ENCODE measurements at places on chromosomes 1 and 21.

GRCh38 chr1:78229344-78229743 lies 183.6 kb downstream of the GIPC2 start:
- DNase-seq: no peak

DNA sequence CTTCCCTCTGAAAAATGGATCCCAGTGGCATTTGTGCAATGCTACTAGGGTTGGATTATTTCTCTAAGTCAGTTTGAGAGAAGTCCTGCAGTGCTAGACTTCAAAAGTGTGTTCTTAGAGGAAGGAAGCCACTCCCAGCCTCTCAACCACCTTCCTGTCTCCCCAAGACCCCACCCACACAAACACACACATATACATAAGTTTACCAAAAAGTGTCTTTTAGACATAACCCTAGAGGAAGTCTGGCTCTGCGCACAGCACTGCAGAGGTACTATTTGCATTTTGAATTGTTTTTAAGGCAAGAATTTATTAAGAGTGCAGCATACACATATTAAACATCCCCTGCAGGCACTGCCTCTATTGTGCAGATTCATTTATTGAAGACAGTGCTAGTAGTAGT lies 127.3 kb downstream of the HHIPL2 start:
- no peak for DNase-seq

DNA sequence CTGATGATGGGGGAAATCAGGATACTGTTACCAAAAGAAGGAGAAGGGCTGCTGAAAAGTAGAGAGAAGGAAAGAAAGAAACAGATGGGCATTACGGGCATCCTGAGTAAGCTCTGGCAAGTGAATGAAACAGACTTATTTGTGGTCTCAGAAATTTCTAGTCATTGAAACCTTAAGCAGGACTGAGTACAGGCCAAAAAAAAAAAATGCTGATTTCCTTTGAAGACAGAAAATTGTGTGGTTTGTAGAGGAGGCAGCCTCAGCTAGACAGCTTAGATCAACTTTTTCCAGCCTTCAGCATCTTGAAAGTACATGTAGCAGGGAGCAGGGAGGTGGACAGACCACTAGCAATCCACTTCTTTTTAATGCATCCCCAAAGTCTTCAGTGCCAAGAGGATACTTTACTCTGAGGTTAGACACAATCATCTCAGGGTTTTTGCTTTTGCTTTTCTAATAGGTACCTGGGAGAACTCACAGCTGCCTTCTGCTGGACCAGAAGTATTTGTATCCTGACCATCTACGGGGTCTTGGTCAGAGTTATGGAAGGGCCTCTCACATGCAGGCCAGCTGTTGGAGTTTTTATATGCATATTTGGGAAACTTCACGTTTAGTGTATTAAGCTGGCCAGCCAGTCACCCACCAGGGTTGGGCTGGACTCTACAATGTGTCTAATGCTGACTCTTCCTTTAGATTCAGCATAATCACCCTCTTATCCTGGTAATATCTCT lies 10.6 kb upstream of the CAPZB start:
- DNase-seq: no peak

GRCh38 chr21:17690078-17690494 lies 77.4 kb upstream of the BTG3 start:
- DNase-seq: no peak

- DNase-seq: peak; percentile 57
Measured at GRCh38 chr1:213122514-213122929, 71.5 kb downstream of the RPS6KC1 start.

DNA sequence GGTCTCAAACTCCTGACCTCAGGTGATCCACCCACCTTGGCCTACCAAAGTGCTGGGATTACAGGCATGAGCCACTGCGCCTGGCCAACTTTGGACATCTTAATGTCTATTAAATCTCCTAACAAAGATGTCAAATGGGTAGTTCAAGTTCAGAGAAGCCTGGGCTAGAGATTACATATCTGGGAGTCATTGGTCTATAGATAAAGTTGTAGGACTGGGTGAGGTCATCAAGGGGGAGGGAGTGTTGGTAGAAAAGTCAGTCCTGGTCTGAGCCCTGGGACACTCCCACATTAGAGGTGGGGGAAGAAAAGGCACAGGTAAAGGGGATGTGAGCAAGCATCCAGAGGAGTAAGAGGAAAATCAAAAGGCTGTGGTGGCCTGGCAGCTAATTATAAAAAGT lies 6.6 kb downstream of the UBIAD1 start:
- no peak for DNase-seq

GRCh38 chr1:108557296-108557695 lies 2.6 kb upstream of the EEIG2 start:
- no peak for DNase-seq

GRCh38 chr1:8818325-8818775 lies 910 bp upstream of the RERE start:
- DNase-seq: no peak

GRCh38 chr1:211609120-211610024 lies 30.4 kb upstream of the SLC30A1 start:
- DNase-seq: no peak

- no peak for DNase-seq
Measured at GRCh38 chr1:32883338-32884031, 2.8 kb upstream of the HPCA start.

DNA sequence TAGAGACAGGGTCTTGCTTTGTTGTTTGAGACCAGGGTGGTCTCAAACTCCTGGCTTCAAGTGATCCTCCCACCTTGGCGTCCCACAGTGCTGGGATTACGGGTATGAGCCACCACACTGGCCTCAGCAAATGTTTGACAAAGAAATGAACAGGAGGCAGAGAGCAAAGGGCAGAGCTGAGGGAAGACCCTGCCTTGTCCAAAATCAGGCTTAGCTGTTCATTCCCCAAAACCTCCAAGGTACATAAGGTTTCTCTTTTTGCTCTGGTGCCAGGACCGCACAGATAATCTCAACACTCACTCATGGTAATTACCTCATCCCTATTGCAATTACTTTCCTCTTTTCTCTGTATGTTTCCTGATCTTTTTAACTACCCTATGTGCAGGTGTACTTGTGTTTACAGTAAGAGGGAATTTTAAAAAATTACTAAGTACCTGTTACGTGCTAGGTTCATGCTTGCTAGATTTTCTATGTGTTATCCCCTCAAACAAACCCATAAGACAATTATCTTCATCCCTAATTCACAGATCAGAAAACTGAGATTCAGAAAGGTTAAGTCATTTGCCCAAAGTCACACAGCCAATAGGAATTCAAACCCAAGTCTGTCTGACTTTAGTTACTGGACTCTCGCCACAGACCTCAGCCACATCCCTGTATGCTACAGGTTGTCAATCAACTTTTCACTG lies 11.5 kb downstream of the ASAP3 start:
- peak; percentile 28 for DNase-seq

DNA sequence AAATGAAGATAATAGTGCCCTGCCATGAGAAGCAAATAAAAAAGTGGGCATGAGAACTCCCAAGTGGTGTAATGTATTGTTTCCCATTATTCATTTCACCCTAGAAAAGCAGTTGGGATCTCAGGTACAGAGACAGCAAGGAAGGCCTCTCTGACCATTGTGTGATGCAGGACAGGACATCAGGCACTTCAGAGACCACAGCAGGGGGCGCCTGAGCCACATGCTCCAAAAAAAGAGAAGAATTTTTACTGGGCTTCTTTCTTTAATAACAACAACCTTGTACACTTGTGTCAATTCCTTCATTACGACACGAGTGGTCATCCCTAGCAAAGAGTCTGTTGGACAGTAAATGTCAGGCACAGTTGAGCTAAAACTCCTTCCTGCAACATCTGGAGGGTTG lies 533.3 kb downstream of the OMA1 start:
- DNase-seq: peak; percentile 41

- no peak for DNase-seq
Measured at GRCh38 chr1:71649608-71650007, 568.8 kb upstream of the ZRANB2 start.

GRCh38 chr1:5067246-5067645 lies 412.8 kb downstream of the AJAP1 start:
- no peak for DNase-seq

GRCh38 chr1:232045139-232045994 lies 418.8 kb downstream of the DISC1 start:
- peak; percentile 31 for DNase-seq

- DNase-seq: no peak
Measured at GRCh38 chr1:207298186-207298585, 23.3 kb upstream of the CD55 start.

- no peak for DNase-seq
Measured at GRCh38 chr1:150404465-150404864, 40.5 kb downstream of the RPRD2 start.

DNA sequence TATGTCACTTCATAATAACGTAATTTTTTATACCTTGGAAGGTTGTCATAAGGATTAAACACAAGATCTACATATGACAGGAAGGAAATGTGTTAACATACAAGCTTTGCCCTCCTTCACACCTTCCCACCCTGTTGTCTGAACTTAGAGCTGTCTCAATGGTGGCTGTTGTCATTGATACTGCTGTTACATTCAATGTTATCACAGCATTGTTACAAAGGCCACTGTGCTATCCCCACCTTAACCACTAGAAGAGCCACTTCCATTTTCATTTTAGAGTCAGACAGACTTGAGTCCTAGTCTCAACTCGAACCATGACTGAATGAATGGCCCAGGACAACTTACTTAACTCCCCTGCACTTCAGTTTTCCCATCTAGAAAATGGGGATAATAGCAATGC lies 31.2 kb downstream of the TAS1R2 start:
- DNase-seq: no peak

GRCh38 chr1:102640312-102640711 lies 468.0 kb downstream of the COL11A1 start:
- DNase-seq: no peak

- DNase-seq: peak; percentile 52
Measured at GRCh38 chr1:69081668-69082067, 486.1 kb upstream of the LRRC7 start.

- DNase-seq: no peak
Measured at GRCh38 chr21:41707231-41707959, 59.5 kb downstream of the RIPK4 start.

DNA sequence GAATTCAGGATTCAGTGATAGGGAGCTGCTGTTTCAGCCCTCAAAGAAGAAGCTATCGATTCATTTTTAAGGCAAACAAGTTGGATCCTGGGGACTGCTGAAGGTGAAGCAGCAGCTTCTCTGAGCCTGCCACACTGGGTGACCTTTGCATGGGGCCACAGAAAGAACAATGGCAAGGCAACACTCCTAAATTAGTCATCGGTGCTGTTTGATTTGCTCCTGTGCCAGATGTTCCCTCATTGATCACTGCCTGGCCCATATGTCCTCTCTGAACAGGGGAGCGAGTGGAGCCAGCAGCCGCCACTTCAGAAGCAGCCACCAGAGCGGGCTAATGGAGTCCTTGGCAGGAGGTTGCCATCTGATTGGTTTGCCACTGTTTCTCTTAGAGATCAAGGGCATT lies 391.5 kb downstream of the NTNG1 start:
- DNase-seq: no peak

DNA sequence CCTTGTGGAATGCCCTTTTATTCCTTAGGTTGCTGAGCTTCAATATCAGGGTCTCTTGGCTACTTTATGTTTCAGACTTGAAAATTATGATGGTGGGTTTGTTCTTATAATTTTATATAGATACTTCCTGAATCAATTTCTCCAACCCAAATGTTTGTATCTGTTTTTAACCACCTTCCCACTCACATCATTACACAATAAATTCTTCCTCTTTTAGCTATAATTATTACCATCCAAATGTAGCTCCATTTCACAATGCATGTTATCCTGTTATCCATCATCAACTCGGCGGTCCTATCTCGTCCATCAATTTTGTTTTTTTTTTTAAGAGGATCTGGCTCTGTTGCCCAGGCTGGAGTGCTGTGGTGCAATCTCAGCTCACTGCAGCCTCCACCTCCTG lies 357.6 kb upstream of the ZP4 start:
- no peak for DNase-seq

GRCh38 chr1:18803851-18804250 lies 55.6 kb downstream of the TAS1R2 start:
- no peak for DNase-seq

- no peak for DNase-seq
Measured at GRCh38 chr1:181127898-181128453, 39.5 kb downstream of the IER5 start.

- no peak for DNase-seq
Measured at GRCh38 chr1:31201931-31202360, 37.7 kb downstream of the NKAIN1 start.

DNA sequence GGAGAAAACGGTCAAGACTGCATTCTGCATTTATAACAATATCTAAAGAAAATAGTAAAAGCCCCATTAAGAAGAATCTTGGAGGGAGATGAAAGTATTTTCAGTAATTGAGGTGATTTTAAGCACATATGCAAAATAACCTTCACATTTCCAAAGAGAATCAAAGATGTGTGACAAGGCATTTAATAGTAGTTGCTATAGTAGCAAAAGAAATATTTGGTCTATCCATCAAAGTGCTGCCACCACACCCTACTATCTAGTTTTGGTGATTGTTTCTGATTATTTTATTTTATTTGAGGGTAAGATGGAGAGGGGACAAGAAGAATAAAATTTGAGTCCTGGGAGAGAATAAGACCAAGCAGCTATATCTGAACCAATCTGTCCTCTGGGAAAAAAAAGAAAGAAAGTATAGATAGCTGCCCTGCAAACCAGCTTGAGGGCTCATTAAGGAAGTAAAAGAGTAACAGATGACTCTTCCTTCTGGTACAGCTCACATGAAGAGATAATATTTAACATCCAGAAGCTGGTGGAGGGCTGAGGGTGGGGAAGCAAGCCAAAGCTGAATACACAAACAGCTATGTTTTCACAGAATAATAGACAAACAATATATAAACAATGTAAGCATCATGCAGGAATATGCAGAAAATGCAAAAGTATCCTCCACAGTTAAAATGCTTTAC lies 47.2 kb upstream of the RASAL2 start:
- DNase-seq: no peak

GRCh38 chr1:7770997-7771822 lies at the start of gene VAMP3:
VAMP3 (plus strand) TSS chr1:7771296; CDS start chr1:7771384, 88 bp downstream.
- DNase-seq: peak; percentile 91

DNA sequence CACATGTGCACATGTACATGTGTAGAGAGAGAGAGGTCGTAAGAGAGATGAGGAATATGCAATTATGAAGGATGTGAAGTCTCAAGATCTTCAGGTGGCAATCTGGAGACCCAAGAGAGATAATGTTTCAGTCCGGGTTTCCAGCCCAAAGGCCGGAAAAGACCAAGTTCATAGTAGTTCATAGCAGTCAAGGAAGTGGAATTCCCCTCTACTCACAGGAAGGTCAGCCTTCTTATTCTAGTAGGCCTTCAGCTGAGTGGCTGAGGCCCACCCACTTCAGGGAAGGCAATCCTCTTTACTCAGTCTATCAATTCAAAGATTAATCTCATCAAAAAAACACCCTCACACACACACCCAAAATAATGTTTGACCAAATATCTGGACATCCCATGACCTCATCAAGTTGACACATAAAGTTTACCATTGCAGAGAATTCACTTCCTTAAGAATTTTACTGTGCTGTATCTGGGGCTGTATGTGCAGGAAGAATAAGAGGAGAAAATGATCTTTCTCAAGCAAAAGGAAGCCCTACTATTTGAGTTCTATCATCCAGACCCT lies 114.6 kb downstream of the TNFSF18 start:
- no peak for DNase-seq

DNA sequence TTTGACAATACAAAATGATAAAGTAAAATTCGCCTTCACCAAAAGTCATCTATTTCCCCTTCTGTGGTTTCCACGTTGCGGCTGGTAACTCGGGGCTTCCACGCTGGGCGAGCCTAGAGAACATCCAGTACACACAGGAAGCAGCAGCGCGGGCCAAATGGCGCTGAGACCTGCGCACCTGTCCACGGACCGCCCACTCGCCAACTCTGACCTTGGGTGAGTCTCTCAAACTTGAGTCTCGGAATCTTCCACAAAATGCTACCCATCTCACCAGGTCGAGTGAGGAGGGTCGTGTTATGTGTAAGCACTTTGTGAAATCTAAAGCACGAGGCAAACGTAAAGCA lies 820 bp upstream of the TTF2 start:
- DNase-seq: no peak
